ENCODE measurements at places on chromosomes 2 and 18.
A peak's percentile ranks its signal among the peaks of the same experiment; 100 is the strongest.

DNA sequence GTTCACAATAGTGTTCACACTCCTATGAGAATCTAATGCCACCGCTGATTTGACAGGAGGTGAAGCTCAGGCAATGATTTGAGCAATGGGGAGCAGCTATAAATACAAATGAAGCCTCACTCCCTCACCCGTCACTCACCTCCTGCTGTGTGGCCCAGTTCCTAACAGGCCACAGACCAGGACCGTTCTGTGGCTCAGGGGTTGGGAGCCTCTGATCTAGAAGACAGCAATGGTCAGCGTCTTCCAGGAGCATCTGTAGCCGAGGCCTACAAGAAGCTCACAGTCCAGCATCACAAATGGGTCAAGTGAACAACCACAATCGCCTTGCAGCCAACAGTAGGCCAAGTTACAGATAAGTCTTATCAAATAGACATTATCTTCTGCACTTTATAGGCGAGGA lies 110.0 kb upstream of the SLC66A3 start:
- no peak for DNase-seq

DNA sequence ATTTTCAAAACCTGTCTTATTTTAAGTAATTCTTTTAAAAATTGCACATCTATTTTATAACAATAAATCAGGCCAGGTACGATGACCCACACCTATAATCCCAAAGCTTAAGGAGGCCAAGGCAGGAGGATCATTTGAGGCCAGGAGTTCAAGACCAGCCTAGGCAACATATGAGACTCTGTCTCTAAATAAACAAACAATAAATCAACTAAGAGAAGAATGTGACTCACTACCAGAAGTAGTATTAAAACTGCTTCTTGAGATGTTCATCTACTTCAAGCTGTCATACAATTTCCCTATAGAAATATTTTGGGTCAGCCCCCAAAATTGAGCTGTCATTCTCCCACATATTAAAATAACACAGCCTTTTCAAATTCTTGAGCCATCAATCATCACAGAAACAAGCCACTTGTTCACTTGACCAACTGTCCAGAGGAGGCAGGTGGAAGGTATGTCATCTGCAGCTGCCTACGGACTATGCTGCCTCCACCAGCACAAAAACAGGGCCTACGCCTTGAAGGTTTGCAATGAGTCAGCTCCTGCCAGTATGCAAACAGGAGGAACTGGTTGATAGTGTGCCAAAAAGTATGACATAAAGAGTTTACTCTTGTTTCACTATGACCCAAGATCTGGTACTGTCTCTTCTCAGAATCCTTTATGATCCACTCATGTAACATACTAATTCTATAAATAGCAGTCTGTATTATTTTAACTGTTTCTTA lies 33.6 kb downstream of the KIDINS220 start:
- DNase-seq: no peak

- DNase-seq: no peak
Measured at GRCh38 chr2:17805717-17806363, 10.4 kb upstream of the MSGN1 start.

GRCh38 chr2:205483095-205483494 lies 199.2 kb upstream of the NRP2 start:
- no peak for DNase-seq

DNA sequence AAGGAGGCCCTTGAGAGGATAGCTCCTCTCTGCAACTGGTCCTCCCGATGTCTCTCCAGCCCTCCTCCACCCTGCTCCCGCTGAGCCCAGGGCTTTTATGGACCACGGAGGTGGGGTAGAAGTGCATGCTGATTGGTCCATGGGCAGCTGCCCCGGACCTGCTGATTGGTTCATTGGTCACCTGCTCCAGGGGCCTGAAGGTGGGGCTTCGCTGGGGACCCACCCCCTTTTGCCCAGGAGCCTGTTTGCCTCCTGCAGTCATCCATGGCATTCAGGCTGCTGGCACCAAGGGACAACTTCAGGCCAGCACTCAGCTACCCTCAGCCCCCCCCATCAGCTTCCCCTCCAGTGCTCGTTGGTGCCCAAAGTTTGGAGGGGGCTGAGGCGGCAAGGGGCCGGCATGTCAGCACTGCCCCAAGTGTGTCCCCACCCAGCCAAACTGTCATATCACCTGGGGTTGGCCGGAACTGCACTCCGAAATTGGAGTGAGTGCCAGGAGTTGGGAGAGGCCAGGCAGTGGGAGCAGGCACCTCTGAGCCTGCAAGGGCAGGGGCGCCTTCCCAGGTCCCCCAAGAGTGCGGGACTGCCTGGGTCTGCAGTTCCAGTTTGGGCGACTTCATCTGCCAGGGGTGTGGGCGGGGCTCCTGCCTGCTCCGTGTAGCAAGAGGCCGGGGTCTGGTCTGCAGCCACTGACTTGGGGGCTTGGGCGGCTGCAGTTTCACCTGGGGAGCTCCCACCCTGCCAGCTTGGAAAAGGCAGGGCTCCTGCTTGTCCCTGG lies 288.9 kb downstream of the RDH14 start:
- no peak for DNase-seq

DNA sequence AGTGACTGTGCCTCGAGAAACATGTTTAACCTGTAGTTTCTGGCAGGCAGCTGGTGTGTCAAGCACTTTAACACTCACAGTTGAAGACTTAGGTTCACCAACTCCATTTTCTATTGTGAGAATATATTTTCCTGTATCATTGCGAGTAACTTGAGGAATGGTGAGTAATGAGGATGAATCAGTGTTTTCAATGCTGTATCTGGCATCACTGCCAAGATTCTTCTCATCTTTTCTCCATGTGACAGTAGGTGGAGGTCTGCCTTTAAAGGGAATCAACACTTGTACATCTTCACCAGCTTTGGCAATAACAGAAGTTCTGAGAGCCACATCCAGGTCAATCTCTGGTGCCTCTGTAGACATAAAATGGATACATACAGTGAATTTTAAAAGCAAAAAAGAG lies 72.8 kb downstream of the PLEKHA3 start:
- DNase-seq: no peak

DNA sequence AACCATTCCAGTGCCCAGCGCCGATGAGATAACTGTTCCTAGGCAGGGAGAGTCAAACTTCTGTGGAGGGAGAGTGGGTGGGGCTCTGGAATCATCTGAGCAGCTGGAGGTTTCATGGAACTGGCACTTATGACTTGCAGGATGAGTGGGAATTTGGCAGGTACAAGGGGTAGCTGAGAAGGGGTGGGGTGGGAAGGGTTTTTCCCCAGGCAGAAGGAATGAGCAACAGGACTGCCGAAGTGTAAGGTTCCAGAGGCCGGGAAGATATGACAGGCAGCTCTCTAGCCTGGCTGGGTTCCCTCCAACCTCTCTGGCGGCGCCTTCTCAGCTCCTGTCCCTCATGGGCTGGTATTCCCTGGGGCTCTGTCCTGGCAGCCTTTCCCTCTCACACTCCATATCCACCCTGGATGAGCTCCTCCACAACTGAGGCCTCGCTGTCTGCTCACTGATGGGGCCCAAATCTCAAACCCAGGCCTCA lies 2.5 kb upstream of the TET3 start:
- DNase-seq: no peak

- DNase-seq: peak; percentile 52
Measured at GRCh38 chr2:179422037-179422643, 157.5 kb upstream of the SESTD1 start.

GRCh38 chr2:209322041-209322440 lies 101.8 kb upstream of the MAP2 start:
- no peak for DNase-seq

- DNase-seq: peak; percentile 81
Measured at GRCh38 chr2:120287183-120288015, 34.7 kb downstream of the RALB start.

GRCh38 chr2:198232281-198232680 lies 427.9 kb downstream of the PLCL1 start:
- no peak for DNase-seq

- DNase-seq: no peak
Measured at GRCh38 chr18:28041366-28041765, 135.6 kb downstream of the CDH2 start.

GRCh38 chr18:38453880-38454279 lies 888.3 kb upstream of the CELF4 start:
- DNase-seq: no peak

- no peak for DNase-seq
Measured at GRCh38 chr18:10036479-10036878, 122.7 kb downstream of the VAPA start.

GRCh38 chr18:59303006-59303405 lies 15.4 kb downstream of the CPLX4 start:
- DNase-seq: no peak

- no peak for DNase-seq
Measured at GRCh38 chr2:47271054-47272000, 116.2 kb upstream of the STPG4 start.

DNA sequence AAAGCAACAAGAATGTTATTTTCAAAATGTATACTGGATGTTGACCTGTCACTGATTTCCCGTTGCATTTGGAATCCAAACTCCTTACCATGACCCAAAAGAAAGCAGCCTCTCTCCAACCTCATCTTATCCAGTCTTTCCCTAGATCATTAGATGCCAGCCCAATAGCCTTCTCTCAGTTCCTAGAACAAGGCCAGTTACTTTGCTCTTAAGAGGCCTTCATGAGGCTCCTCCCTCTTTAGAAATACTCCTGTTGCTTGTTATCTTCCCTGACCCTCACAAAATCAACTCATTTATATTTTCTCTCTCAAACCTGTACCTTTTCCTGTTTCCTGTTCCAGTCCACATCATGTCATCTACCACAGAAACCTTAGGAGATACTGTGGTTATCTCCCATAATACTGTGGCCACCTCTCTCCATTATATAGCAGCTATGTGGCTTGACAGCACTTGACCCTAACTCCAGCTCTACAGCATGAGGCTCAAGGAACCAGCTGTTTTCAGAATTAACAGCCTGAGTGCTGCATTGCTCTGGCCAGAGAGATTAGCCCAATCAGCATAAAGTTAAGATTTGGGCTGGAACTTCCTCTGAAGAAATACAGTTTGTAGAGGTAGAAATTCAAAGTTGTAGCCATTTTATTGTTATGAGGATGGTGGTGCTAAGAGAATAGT lies 22.8 kb downstream of the SRBD1 start:
- no peak for DNase-seq

GRCh38 chr18:79374408-79375171 lies 21.1 kb upstream of the NFATC1 start:
- DNase-seq: no peak

- no peak for DNase-seq
Measured at GRCh38 chr2:23169896-23170295, 215.1 kb upstream of the KLHL29 start.

- no peak for DNase-seq
Measured at GRCh38 chr2:234198976-234199375, 148.5 kb downstream of the SPP2 start.

DNA sequence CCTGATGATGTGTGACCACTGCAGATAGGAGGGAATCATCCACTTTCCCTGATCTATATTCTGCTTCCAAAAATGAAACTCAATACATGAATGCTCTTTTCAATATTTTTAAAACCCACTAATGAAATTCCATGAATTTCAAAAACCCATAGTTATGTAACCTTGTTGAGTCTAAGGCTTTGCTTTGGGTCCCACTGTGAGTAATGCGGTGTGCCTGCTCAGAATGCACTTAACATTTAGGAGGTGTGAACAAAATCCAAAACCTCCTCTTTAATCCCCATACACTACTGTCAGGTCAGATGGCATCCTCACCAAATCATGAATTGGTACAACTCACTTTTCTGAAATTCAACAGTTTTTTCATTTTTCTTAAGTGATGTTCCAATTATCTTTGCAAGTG lies 50.4 kb downstream of the CCDC93 start:
- no peak for DNase-seq

GRCh38 chr2:142693171-142693950 lies 184.1 kb upstream of the KYNU start:
- no peak for DNase-seq

GRCh38 chr2:170113168-170113894 lies 64.6 kb upstream of the MYO3B start:
- DNase-seq: no peak

- DNase-seq: no peak
Measured at GRCh38 chr2:24245986-24246776, 71.3 kb downstream of the FAM228A start.

DNA sequence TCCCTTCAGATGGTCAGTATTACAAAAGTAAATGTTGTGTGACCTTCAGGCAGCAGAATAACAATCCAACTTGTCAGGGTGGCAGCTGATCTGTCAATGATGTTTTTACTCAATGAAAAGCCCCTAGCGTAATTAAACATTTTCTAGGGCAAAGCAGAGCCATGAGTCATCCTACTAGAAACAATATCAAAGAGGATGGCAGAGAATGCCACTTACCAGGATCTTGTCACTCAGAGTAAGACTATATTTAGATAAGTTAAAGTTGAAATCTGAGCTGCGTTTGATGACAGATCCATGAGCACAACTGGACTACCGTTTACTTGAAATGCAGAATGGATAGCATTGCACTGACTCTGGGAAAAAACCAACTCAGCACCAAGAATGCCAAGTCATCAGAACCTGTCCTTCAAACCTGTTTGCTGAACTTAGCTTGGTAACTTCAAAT lies 612.6 kb upstream of the ACVR2A start:
- no peak for DNase-seq

DNA sequence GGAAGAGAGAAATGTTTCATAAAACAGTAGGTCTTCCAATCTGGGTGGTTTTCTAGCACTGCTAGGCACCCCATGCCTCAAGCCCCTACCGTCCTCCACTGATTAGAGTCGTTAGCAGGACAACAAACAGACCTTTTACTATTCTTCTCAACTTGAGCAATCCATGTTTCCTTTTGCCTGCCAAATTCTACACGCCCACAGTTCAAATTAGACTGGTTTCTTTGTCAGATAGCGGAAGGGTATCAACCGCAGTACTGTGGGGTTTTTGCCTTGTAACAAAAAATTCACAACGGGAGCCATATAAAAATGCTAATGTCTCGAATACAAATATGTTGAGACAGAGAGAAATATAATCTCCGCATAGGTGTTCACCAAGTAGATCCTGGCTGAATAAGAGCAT lies 59.9 kb downstream of the VIT start:
- DNase-seq: no peak

DNA sequence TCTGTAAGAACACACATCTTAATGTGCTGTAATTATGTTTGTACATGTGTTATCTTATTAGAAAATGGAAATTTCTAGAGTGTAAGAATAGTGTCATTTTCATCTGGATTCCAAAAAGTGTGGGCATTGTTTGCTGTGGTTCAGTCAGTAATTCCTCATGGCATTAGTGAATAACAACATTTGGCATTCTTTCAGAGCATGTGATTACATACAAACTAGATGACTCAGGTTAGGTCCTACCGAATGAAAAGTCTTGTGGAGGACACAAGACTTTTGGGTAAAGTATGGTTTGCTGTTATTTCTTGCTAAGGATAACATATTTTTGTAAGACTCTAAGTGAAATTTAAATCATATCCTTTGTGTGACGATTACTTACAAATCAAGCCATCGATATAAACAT lies 593.1 kb upstream of the NRXN1 start:
- DNase-seq: no peak

- DNase-seq: no peak
Measured at GRCh38 chr18:14948163-14948540, 200.2 kb downstream of the ANKRD30B start.

DNA sequence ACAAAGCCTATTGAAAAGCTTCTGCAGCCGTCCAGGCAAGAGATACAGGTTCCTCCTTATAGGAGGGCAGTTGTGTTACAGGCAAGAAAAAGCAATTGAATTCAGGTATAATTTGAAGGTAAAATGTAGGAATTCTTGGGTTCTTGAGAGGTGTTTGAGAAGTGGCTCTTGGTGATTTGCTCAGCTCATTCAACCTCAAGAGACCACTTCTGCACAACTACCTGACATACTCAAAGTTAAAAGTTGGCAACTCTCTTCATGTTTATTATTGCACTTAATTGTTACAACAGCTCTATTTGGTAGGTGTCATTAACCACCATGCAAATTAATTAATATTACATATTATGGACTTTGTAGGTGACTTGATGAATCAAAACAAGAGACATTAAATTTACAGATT lies 753.2 kb downstream of the ADCYAP1 start:
- no peak for DNase-seq

Measured in CD4-positive, CD25-positive, alpha-beta regulatory T cell (primary cell).